Effector memory CD4-positive, alpha-beta T cell (primary cell): ENCODE measurements at places on chromosomes 3 and 15.
A peak's percentile ranks its signal among the peaks of the same experiment; 100 is the strongest.

- no peak for DNase-seq
These were observed 259.1 kb upstream of the TPM1 start for GRCh38 chr15:62783303-62783957.

DNA sequence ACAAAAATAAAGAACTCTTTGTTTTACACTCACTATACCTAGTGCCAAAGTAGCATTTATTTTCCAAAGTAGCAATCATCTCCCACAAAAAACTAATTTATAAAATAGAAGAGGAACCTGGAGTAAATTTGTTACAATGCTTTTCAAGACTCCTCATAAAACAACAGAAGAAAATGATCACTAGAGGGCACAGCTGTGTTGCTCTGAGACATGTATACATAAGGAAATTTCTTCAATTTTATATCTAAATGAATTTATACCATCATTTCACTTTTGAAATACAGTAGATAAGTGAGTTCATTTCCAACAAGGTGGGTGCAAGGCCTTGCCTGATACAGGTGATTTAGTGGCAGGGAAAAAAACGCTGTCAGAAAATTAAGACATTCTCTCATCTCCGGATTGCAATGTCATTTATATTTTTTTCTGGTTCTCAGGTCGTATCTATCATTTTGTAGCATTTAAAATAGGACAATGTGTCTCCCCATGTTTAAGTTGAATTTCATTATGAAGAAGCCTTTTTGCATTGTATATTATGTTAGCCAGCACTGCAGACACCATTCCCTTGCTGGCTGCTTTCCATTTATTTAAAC lies 25.3 kb upstream of the ARHGEF26 start:
- no peak for DNase-seq

DNA sequence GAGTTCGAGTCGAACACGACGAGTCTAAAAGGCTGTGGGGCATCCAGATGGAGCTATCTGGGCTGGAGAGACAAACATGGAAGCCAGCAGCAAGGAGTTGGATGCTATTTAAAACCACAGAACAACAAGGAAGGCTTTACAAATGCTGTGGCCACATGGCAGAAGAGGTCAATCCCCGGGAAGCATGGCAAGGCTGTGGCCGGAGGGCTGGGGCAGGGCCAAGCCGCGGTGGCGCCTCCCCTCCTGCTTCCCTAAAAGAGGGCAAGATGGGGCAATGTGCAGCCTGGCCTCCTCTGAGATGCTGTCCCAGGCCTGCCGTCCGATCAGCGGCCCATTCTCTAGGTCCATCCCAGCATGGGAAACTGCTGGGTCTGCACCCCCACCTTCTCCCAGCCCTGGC lies 139.1 kb downstream of the SRGAP3 start:
- no peak for DNase-seq

GRCh38 chr3:70550723-70551319 lies 238.4 kb upstream of the MDFIC2 start:
- DNase-seq = peak; percentile 20

GRCh38 chr3:108552267-108553159 lies 36.7 kb downstream of the CIP2A start:
- DNase-seq = no peak

DNA sequence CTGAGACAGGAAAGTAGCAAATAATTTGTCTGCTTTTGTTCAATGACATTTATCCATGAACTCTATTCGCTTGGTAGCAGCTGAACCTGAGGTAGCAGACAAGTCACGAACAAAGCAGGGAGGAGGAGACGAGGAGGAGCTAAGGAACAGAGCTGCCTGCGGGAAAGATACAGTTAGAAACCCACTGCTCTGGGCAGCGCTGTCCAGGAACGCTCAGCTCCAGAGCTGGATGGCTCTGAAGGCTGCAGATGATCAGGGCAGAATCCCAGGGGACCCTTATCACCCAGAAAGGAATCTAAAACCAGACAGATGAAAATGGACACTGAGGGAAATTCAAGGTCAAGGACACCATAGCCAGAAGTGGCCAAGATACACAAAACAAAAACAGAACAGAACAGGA lies 257.8 kb downstream of the CD47 start:
- DNase-seq = no peak

- DNase-seq = no peak
These were observed 151.2 kb upstream of the UBE2E1 start for GRCh38 chr3:23654571-23654970.

- no peak for DNase-seq
These were observed 307.3 kb upstream of the CTDSPL start for GRCh38 chr3:37554364-37554763.

DNA sequence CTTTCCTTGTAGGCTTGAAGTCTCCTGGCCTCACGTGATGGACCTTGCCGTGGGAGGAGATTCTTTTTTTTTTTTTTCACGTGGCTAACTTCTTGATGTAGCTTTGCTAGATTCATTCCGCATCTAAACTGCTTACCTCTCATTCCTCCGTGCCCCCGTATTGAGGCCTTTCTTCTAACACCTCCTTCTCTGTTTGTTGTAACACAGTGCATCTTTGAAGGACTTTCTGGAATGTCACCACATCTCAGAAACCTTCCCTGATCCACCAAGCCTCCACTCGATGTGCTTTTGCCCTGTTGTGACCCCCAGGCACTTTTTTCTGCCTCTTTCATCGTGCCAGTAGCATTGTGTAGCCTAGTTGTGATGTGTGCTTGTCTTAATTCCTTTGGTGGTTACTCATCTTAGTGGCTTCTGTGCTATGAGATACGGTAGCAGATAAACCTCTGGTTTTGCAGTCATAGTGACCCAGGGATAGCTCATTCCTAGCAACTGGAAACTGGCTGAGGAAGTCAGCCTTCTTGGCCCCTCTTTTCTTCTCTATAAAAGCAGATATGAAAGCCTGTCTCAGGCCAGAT lies 1.6 kb upstream of the BNC1 start:
- no peak for DNase-seq
